AG09319 (cell line): ENCODE measurements at places on chromosomes 16 and 17.

DNA sequence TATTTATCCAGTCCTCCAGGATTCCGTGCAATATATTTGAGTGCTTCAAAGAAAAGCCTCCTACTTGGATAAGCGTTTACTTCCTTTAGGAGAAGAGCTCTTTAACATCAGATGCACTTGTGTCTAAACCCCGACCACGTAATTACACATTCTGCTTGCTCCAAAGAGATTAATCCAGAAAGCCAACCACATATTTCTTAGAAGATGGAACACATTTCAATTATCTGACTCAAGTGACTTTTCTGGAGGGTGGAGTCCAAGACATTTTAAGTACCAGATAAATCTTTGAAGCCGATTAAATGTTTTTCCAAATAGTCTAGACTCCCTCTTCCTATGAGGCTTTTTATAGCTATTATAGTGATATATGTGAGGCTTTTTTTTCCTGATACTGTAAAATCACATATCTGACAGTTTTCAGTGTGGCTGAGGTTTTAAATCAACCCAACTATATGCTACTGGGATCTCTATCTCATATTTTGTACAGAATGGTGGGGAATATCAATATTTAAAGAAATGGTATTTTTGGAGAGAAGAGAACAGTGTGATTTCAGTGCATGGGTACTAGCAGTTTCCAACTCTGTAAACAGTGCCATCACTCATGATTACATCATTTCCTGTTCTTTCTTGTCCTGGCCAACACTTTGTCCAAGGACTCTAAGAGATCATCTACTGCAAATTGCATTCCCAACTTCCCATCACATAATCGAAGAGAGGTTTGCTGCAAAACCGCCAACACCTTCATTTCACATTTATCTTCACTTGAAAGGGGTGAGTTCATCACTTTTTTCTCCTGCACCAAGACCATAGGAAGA lies 192.4 kb upstream of the HSBP1 start:
- no peak for DNase-seq

- no peak for DNase-seq
Observed at GRCh38 chr17:73733517-73733916, 89.3 kb upstream of the SDK2 start.

GRCh38 chr16:63372815-63373214 lies 1336.6 kb upstream of the CDH8 start:
- DNase-seq: no peak

DNA sequence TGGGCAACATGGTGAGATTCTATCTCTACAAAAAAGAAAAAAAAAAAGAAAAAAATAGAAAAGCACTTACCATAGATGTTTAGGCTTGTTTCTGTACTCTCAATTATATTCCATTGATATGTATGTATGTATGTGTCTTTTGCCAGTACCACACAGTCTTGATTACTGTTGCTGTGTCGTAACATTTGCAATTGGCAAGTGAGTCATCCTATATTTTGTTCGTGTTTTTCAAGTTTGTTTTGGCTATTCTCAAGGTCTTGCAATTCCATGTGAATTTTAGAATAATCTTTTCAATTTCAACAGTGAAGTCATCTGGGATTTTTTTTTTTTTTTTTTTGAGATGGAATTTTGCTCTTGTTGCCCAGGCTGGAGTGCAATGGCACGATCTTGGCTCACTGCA lies 19.3 kb downstream of the SPECC1 start:
- DNase-seq: no peak

DNA sequence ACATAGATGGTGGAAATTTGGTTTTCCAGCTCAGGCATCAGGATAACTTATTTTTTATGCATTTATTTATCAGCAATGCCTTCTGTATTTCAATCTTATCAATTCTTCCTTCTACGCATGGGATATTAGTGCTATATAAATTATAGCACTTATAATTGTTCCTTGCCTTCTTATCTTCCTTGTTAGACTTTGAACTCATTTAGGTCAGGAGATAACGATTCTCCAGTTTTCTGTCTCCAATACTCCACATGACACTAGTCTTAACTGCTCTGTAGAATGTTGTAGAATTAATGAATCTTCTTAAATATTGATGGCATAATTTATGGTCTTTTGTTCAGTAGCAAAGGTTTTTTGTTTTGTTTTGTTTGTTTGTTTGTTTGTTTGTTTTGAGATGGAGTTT lies 10.7 kb upstream of the BCO1 start:
- DNase-seq: no peak

DNA sequence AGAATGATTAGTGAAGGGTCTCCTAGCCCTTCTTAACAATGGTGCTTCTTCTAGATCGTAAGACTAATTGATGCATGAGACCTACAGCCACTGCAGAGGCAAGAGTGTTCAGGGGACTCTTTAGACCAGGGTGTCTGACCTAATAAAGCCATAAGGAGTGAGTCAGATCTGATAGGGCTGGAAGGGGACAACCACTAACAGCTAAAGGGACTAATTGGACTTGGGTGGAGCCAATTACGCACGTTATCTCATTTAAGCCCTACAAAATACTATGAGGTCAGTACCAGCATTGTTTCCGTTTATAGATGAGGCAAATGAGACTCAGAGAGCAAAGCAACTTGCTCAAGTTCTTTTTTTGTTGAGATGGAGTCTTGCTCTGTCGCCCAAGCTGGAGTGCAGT lies 14.5 kb upstream of the RNF222 start:
- DNase-seq: no peak

GRCh38 chr16:62602790-62603189 lies 566.6 kb upstream of the CDH8 start:
- DNase-seq: no peak

GRCh38 chr16:28063591-28064061 lies at the start of gene GSG1L:
Gene GSG1L, minus strand, starts transcription at chr16:28063714. Its CDS starts 290 bp downstream, at chr16:28063424.
- DNase-seq: no peak
